ENCODE measurements at places on chromosomes 13 and 19. TPM values are rescaled to one million over a fixed set of nuclear protein-coding genes. Genes with fewer than 3 reads are reported as not detected.

REXO1 gene
- total RNA-seq = 29.1 TPM

TRPC4 gene
- total RNA-seq = 0.71 TPM

MEIOSIN gene
- not detected for total RNA-seq

SMIM44 gene
- not detected for total RNA-seq

SLC25A41 gene
- not detected for total RNA-seq

- DNase-seq = no peak
These were observed 88.7 kb upstream of the TNFSF11 start for GRCh38 chr13:42485272-42485671.

DNA sequence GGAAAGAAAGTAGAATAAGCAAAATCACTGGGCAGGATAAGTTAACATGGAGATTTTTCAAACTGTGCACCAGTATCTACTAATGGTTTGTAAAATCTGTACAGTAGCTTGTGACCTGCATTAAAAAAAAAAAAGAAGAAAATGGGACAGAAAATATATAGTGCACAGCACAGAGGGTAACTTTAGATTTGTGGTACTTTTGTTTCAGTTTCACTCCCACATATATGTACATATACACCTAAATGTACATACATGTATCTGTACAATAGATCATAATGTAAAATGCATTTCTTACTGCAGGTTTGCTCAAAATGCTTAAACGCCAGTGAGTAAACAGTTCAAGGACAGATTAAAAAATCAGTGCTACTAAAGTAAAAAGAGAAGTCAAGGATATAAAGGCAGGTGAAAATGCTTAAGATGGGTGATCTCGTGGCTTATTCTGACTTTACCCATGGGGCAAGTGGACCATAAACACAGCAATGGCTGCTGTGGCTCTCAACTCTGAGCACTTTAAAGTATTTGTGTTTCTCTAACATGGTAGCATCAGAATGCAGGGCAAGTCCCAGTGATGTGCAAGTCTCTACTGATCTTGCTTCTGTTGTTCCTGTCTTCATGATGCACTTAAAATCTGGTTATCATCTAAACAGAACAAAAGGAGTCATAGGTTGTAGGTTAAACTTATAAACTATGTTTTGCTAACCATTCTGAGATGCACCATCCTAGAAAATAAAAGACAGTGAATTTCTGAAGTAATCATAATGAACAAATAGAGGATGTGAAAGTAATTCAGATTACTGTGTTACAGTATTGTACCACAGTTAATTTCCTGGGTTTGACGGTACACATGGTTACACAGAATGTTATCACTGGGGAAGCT is 112.3 kb downstream of the MIPEP start:
- DNase-seq = no peak

DNA sequence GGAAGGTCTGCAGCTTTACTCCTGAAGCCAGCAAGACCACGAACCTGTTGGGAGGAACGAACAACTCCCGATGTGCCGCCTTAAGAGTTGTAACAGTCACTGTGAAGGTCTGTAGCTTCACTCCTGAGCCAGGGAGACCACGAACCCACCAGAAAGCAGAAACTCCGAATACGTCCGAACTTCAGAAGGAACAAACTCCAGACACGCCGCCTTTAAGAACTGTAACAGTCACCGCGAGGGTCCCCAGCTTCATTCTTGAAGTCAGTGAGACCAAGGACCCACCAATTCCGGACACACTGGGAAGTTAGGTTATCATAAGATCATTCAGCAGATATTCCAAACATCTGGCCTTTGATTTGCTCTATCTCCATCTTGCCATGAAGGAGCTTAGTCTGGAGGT is 1623.0 kb downstream of the SLITRK1 start:
- no peak for DNase-seq

GRCh38 chr13:109747524-109747923 is 38.9 kb downstream of the IRS2 start:
- DNase-seq = no peak

DNA sequence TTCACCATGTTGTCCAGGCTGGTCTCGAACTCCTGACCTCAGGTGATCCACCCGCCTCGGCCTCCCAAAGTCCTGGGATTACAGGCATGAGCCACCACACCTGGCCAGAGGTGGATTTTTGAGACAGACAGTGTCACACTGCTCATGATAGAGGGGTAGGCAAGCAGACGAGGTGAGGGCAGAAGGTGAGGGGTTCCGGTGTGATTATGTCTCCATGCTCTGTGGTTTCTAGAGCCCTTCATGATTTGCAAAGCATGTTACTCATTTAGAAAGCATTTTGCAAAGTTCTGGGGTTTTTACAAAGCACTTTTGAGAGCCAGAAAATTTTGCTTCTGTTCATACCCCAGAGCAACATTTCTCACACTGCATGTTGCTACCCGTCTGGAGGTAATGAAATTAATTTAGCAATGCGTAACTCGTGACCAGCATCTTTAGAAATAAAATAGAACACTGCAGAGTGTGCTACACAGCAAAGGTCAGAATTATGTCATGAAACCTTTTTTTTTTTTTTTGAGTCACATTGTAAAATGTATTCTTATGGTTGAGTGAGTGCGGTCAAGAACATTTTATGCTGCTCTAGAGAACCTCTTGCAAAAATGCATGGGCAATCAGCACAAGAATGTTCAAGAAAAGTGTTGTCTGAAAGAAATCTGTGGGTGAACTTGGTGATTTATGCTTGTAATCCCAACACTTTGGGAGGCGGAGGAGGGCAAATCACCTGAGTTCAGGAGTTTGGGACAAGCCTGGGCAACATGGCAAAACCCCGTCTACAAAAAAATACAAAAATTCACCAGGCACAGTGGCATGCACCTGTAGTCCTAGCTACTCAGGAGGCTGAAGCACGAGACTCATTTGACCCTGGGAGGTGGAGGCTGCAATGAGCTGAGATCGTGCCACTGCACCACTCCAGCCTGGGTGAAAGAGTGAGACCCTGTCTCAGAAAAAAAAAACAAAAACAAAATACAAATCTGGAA is 58.0 kb downstream of the MAP4K1 start:
- DNase-seq = peak; percentile 4

GRCh38 chr13:31946091-31946770 is 85.3 kb upstream of the FRY start:
- no peak for DNase-seq

GRCh38 chr13:57632276-57633140 is 964 bp downstream of the PCDH17 start:
- DNase-seq = peak; percentile 46

- no peak for DNase-seq
These were observed 13.6 kb downstream of the CCNA1 start for GRCh38 chr13:36445891-36446351.

GRCh38 chr13:100738176-100738855 is 63.7 kb upstream of the TMTC4 start:
- no peak for DNase-seq

- no peak for DNase-seq
These were observed 207.8 kb downstream of the RFC3 start for GRCh38 chr13:34025746-34026145.

DNA sequence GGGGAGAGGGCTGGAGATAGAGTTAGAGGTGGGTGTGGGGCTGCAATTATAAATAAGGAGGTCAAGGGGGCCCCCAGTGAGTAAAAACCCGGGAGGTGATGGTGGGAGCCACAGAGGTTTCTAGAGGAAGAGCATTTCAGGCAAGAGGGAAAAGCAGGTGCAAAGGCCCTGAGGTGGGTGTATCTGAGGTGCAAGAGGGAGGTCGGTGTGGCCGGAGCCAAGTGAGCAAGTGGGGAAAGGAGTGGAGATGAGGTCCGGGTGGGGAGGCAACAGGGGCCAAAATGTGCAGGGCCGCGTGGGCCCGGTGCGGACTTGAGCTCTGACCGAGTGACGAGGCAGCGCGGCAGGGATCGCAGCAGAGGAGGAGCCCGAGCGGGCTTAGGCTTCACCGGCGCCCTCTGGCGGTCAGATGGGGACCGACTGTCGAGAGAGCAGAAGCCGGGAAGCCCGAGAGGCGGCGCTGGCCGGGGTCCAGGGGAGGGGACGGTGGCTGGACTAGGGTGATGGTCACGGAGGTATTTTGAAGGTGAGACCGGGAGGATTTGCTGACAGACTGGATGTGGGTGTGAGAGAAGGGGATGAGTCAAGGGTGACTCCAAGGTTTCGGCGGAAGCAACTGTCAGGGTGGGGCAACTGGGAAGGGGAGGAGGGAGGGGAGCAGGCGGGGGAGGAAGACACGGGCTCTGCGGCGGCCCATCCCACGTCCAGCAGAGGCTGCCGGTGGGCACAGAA is 17.7 kb upstream of the SPACA4 start:
- peak; percentile 97 for DNase-seq

- no peak for DNase-seq
These were observed 157.4 kb downstream of the EFNB2 start for GRCh38 chr13:106377931-106378662.

- peak; percentile 42 for DNase-seq
These were observed 3.2 kb downstream of the GPR108 start for GRCh38 chr19:6734096-6734696.

DNA sequence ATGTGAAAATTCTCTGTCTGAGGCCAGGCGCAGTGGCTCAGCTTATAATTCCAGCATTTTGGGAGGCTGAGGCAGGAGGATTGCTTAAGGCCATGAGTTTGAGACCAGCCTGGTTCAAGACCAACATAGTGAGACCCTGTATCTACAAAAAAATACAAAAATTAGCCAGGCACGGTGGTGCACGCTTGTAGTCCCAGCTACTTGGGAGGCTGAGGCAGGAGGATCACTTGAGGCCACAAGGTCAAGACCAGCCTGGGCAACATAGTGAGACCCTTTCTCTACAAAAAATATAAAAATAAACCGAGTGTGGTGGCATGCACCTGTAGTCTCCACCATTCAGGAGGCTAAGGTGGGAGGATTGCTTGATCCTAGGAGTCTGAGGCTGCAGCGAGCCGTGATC is 2.2 kb upstream of the FCGBP start:
- DNase-seq = no peak

GRCh38 chr19:6999933-7000332 is 21.3 kb downstream of the MBD3L2B start:
- DNase-seq = no peak

DNA sequence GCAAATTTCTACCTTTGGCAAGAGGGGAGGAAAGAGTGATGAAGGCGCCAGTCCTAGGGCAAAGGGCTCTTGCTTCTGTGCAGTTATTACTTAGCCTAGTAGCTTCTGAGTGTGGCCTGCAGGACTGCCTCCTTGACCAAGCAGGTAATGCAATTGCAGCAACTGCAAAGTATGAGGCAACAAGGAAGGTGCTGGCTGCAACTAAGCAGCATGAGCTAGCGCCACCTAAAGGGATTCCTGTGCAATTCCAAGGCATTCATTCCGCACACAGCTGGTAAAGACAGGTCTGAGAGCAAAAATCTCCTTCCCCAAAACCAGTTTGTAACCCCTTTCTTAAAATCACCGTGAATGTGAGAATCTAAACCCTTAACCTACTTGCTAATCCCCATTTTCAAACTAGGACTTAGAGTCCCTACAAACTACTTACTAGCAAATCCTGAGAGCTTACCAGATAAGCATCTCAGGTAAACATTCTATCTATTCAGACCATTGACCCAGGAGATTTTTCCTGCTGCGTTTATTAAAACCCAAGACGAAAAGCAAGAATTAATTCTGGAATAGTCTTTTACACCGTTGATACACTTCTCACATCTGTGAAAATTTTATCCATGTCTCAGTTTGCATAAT is 62.9 kb downstream of the DCT start:
- no peak for DNase-seq

DNA sequence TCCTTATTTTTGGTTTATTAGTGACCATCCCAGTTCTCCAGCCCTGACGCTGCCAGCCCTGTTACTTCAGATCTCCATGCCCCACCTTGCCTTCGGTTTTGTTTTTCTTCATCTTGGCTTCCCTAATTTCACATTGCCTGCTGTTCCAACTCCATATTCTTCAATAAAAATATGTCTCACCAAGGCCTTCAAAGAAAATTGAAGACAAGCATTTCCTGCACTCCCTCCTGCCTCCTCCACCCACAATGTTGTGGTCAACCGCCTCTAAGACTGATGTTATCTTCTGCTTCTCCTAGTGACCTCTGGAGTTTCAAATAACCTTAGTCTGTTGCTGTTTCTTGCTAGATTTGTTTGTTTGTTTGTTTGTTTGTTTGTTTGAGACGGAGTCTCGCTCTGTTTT is 14.6 kb downstream of the PLD3 start:
- DNase-seq = no peak

- peak; percentile 33 for DNase-seq
These were observed 2425.1 kb upstream of the PCDH20 start for GRCh38 chr13:63840551-63841421.

DNA sequence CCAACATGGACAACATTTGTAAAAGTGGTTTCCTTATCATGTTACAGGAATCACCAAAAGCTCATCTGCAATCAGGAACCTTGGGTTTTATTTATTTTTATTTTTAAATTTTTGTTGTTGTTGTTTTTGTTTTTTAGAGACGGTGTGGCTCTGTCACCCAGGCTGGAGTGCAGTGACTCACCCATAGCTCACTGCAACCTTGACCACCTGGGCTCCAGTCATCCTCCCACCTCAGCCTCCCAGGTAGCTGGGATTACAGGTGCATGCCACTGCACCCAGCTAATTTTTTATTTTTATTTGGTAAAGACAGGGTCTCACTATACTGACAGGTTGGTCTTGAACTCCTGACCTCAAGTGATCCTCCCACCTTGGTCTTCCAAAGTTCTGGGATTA is 13.6 kb upstream of the SERP2 start:
- no peak for DNase-seq

DNA sequence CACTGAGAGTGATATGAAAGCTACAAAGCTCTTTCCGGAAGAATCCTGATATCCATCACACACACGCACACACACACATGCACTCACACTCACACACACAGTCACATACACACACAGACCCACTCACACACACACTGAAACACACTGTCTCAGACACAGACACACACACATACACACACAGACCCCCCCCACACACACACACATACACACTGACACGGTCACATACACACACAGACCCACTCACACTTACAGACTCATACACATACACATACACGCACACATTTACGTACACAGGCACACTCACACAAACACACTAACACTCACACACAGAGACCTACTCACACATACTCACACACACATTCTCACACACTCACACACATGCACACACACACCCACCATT is 58.6 kb downstream of the LIG4 start:
- DNase-seq = no peak

DNA sequence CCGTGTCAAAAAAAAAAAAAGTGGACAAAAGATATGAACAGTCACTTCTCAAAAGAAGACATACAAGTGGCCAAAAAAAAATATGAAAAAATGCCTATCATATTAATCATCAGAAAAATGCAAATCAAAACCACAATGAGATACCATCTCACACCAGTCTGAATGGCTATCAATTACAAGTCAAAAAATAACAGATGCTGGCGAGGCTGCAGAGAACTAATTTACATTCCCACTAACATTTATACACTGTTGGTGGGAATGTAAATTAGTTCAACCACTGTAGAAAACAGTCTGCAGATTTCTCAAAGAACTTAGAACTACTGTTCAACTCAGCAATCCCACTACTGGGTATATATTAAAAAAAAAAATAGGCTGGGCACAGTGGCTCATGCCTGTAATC is 26.5 kb upstream of the FOXO1 start:
- DNase-seq = no peak

DNA sequence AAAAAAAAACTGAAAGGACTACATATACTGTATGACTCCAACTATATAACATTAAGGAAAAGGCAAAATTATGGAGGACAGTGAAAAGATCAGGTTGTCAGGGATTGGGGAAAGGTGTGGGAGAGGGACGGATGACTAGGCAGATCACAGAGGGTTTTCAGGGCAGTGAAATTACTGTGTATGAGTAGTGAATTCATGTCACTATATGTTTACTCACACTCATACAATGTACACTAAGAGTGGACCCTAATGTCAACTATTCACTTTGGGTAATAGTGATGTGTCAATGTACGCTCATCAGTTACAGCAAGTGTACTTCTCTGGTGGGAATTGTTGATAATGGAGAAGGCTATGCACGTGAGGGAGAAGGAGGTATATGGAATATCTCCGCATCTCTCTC is 144.3 kb downstream of the ITGBL1 start:
- DNase-seq = no peak

Measured in lower lobe of right lung (tissue), 2 donors.